ENCODE measurements at places on chromosomes 3 and 15. TPM values are rescaled to one million over a fixed set of nuclear protein-coding genes. Genes with fewer than 3 reads are reported as not detected.
A peak's percentile ranks its signal among the peaks of the same experiment; 100 is the strongest.

- H3K4me1 ChIP-seq = peaks cover 32% of the 10 kb centered on the region
- H3K4me3 ChIP-seq = peak overlapping the region; percentile 18
- peak; percentile 47 for DNase-seq
These were observed 6.1 kb downstream of the BCL6 start for GRCh38 chr3:187739094-187739560.

DNA sequence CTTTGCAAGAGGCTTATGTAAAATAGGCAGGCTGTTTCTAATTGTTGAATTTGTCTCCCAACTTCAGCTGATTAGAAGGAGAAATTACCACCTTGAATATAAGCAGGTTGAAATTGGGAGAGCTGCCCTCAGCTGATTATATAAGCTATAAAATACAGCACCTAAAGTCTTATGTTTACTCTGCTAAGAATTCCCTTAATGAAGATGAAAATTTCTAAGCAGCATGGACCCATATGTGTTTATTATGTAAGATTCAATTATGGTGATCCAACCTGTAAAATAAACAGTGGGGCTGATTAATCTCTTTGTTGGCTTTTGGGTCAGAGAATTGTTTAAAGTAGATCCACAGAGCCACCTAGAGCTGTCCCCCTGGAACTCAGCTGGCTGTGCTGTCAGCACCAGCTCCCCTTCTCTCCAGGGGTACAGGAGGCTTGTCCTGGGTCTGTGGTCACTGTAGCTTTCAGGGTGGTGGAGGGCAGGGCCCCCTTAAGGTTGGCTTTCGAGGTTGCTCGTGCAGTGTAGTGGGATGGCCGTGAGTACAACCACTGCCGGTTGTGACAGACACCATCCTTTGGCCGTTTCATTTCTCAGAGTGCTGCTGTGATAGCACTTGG lies 9.5 kb downstream of the SLCO3A1 start:
- H3K4me3 ChIP-seq = no peak overlapping the region
- DNase-seq = no peak
- no peaks in the 10 kb centered on the region for H3K36me3 ChIP-seq
- H3K4me1 ChIP-seq = peaks cover 41% of the 10 kb centered on the region

DNA sequence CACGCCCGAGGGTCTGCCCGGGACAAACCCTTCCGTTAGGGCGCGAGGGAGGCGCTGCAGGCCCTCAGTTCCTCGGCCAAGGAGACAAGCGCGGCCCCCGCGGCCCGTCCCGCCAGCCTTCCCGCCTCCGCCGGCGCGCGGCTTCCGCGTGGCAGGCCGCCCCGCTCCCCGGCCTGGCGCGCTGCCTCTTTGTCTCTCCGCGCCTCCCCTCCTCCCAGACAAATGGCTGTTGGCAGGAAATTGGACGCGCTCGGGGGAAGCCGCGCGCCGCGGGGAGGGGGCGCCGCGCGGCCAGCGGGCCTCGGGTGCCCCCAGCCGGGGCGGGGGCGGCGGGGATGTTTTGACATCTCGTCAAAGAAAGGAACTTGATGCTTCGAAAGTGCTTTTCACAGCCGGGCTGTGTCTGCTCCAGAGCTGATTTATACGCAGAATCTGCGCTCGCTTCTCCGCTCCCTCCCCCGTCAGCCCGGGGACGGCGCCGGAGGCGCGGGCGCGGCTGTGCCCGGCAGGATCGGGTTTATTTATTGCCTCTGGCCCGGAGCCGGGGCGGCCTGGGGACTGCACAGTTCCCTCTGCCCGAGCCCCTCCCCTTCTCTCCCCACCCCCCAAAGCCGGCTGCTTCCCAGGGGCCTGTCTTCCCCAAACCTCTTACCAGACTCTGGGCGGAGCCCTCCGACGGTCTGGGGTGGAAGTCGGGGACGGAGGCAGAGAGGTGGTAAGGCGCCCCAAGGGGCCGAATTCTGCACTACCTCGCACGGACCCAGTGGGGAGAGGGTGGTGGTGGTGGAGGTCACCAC lies 20.7 kb downstream of the SHF start:
- peak; percentile 89 for DNase-seq
- no peaks in the 10 kb centered on the region for H3K36me3 ChIP-seq
- H3K4me3 ChIP-seq = peak overlapping the region; percentile 61
- H3K4me1 ChIP-seq = peaks cover 32% of the 10 kb centered on the region

DNA sequence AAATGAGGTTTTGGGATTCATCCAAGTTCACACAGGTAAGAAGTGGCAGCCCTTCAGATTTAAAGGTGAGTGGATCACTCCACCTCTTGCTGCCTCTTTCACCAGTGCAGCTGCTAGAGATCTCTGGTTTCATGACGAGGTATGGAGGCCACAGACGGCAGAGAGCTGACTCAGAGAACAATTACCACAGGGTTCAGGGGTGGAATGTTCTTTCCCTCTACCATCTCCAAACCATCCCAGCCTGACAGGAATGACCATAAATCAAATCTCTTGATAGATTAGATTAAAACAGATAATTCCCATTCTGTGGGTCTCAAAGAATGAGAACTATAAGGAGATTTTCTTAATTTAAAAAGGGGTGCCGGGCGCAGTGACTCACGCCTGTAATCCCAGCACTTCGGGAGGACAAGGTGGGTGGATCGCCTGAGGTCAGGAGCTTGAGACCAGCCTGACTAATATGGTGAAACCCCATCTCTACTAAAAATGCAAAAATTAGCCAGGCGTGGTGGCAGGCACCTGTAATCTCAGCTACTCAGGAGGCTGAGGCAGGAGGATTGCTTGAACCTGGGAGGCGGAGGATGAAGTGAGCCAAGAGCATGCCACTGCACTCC lies 174.2 kb upstream of the ATP11B start:
- no peak overlapping the region for H3K27ac ChIP-seq
- H3K4me1 ChIP-seq = no peaks in the 10 kb centered on the region
- H3K27me3 ChIP-seq = no peaks in the 10 kb centered on the region
- no peaks in the 10 kb centered on the region for H3K36me3 ChIP-seq
- no peak for DNase-seq
- no peak overlapping the region for H3K4me3 ChIP-seq

DNA sequence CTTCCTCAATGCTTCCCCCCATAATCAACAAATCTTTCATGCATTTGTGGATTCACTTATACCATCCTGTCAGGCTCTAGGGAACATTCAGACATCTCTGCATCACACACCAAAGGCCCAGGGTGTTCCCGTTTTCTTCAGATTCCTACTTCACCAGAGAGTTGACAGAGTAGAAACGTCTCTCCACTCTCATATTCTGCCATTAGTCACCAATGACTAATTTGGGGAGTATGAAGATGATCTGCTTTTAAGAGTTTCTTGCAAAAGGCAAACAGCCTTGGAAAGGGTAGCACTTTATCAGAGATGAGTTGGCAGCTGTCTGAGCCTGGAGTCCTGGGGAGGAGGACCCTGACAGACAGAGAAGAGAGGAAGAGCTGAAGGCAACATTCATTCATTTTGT lies 55.8 kb upstream of the DGKG start:
- H3K27ac ChIP-seq = no peak overlapping the region
- H3K36me3 ChIP-seq = no peaks in the 10 kb centered on the region
- no peak overlapping the region for H3K4me3 ChIP-seq
- peaks cover 20% of the 10 kb centered on the region for H3K4me1 ChIP-seq

- no peaks in the 10 kb centered on the region for H3K27me3 ChIP-seq
- H3K27ac ChIP-seq = no peak overlapping the region
- no peaks in the 10 kb centered on the region for H3K36me3 ChIP-seq
- no peak for DNase-seq
- no peaks in the 10 kb centered on the region for H3K4me1 ChIP-seq
These were observed 24.0 kb downstream of the STX19 start for GRCh38 chr3:94004301-94004910.

GRCh38 chr15:28930011-28930410 lies 44.2 kb downstream of the APBA2 start:
- no peak overlapping the region for H3K27ac ChIP-seq
- no peak for DNase-seq
- H3K4me1 ChIP-seq = no peaks in the 10 kb centered on the region
- no peak overlapping the region for H3K4me3 ChIP-seq
- H3K27me3 ChIP-seq = no peaks in the 10 kb centered on the region

- no peaks in the 10 kb centered on the region for H3K36me3 ChIP-seq
- no peak overlapping the region for H3K27ac ChIP-seq
- no peak for DNase-seq
- no peak overlapping the region for H3K4me3 ChIP-seq
- no peaks in the 10 kb centered on the region for H3K4me1 ChIP-seq
- no peaks in the 10 kb centered on the region for H3K27me3 ChIP-seq
These were observed 677.1 kb upstream of the NR2F2 start for GRCh38 chr15:95653361-95653805.

GRCh38 chr3:147755310-147755709 lies 346.1 kb downstream of the ZIC1 start:
- H3K4me1 ChIP-seq = no peaks in the 10 kb centered on the region
- no peaks in the 10 kb centered on the region for H3K36me3 ChIP-seq
- no peak overlapping the region for H3K4me3 ChIP-seq
- no peak overlapping the region for H3K27ac ChIP-seq

PRR23A gene
- not detected for total RNA-seq

GRCh38 chr3:46406788-46407611 lies at the start of the genes CCR5AS and CCRL2:
CCR5AS (minus strand) TSS chr3:46407066.
CCRL2 (plus strand) TSS chr3:46407259; CDS start chr3:46408080, 821 bp downstream.
- H3K27me3 ChIP-seq = no peaks in the 10 kb centered on the region
- H3K4me3 ChIP-seq = no peak within 1 kb of the TSS
- peaks cover 29% of the 10 kb centered on the region for H3K4me1 ChIP-seq
- DNase-seq = no peak

CISH gene
- total RNA-seq = 43.2 TPM

ADGRG7 gene
- total RNA-seq = not detected

DNA sequence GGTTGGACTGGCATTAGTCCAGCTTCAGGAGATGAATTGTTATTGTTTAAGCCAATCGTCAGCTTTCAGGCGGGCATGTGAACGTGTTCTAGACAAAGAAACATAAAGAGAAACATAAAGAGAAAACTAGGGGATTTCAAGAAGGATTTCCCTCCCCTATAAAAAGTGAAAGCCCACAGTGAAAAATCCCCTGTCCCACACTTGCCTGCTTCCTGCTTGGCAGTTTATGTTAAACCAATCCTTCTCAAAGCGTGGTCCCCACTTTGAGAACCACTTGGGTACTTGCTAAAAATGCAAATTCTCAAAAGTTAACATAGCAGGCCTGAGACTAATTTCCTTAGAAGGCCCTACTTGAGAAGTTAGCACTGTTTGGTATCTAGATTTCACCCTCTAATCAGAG lies 293.0 kb upstream of the SOX14 start:
- no peak for DNase-seq
- H3K4me1 ChIP-seq = no peaks in the 10 kb centered on the region
- H3K27me3 ChIP-seq = no peaks in the 10 kb centered on the region
- no peaks in the 10 kb centered on the region for H3K36me3 ChIP-seq
- H3K4me3 ChIP-seq = no peak overlapping the region
- no peak overlapping the region for H3K27ac ChIP-seq

GRCh38 chr3:126109146-126109879 lies 25.4 kb upstream of the SLC41A3 start:
- H3K4me3 ChIP-seq = no peak overlapping the region
- H3K4me1 ChIP-seq = no peaks in the 10 kb centered on the region
- no peaks in the 10 kb centered on the region for H3K36me3 ChIP-seq
- H3K27me3 ChIP-seq = no peaks in the 10 kb centered on the region
- no peak for DNase-seq

IGDCC3 gene
- total RNA-seq = 0.27 TPM

GRCh38 chr15:79881254-79881653 lies 15.6 kb downstream of the MTHFS start:
- H3K4me3 ChIP-seq = no peak overlapping the region
- no peak overlapping the region for H3K27ac ChIP-seq
- peaks cover 5% of the 10 kb centered on the region for H3K36me3 ChIP-seq
- DNase-seq = no peak
- no peaks in the 10 kb centered on the region for H3K4me1 ChIP-seq

- H3K4me1 ChIP-seq = no peaks in the 10 kb centered on the region
- H3K36me3 ChIP-seq = no peaks in the 10 kb centered on the region
- H3K4me3 ChIP-seq = no peak overlapping the region
- H3K27ac ChIP-seq = no peak overlapping the region
- no peaks in the 10 kb centered on the region for H3K27me3 ChIP-seq
These were observed 34.7 kb downstream of the XXYLT1 start for GRCh38 chr3:195236076-195236798.

NAA50 gene
- total RNA-seq = 133 TPM

GRCh38 chr3:64748244-64748904 lies 60.6 kb upstream of the ADAMTS9 start:
- no peaks in the 10 kb centered on the region for H3K36me3 ChIP-seq
- no peak overlapping the region for H3K4me3 ChIP-seq
- H3K27ac ChIP-seq = no peak overlapping the region
- H3K27me3 ChIP-seq = no peaks in the 10 kb centered on the region
- no peaks in the 10 kb centered on the region for H3K4me1 ChIP-seq
- DNase-seq = no peak

FAM107A gene
- total RNA-seq = 62.3 TPM

DNA sequence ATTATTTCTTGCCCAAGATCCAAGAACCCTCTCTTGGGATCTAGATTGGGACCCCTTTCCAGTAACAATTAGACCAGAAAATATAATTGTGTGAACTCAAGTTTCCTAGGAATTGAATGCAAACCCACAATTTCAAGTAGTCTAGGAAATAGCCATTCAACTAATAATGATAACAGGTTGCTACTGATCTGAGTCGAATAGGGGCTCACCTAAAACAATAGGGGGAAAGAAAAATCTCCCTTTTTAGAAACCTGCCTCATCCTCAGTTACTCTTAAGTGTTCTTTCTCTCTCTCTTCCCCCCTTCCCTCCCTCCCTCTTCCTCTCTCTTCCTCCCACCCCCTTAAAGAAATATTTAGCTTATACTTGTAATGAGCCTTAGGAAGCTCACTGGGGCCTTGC lies 555.3 kb downstream of the IGSF11 start:
- no peak overlapping the region for H3K27ac ChIP-seq
- no peak overlapping the region for H3K4me3 ChIP-seq
- H3K36me3 ChIP-seq = no peaks in the 10 kb centered on the region
- no peaks in the 10 kb centered on the region for H3K27me3 ChIP-seq
- DNase-seq = no peak

AP3B2 gene
- total RNA-seq = 2.1 TPM

GASK1A gene
- 8.4 TPM for total RNA-seq

CDC25A gene
- 3.5 TPM for total RNA-seq

DNA sequence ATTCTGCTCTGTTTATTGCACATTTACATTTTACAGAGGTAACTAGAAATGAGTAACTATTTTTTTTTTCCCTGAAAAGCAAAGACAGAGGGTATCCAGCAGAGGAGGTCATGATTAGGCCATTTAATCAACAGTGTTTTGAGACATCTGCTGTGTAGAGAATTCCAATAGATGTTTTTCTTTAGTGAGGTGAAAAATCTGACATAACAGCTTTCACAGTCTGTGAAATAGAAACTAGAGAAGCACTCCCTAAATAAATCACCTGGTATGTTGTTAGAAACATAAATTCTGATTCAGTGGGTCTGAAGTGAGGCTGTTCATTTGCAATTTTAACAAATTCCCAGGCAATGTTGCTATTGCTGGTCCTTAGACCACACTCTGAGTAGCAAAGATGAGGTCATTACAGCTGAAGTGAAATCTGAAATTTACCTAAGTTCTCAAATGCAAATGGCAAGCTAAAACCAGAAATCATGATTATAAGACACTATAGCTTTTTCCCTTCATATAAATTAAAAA lies 329.2 kb upstream of the LRRC3B start:
- no peak for DNase-seq
- H3K27me3 ChIP-seq = no peaks in the 10 kb centered on the region
- no peaks in the 10 kb centered on the region for H3K36me3 ChIP-seq
- H3K4me1 ChIP-seq = no peaks in the 10 kb centered on the region
- no peak overlapping the region for H3K4me3 ChIP-seq

Measured in thyroid gland (tissue), 4 donors.